ENCODE measurements at places on chromosomes 3 and 15.

DNA sequence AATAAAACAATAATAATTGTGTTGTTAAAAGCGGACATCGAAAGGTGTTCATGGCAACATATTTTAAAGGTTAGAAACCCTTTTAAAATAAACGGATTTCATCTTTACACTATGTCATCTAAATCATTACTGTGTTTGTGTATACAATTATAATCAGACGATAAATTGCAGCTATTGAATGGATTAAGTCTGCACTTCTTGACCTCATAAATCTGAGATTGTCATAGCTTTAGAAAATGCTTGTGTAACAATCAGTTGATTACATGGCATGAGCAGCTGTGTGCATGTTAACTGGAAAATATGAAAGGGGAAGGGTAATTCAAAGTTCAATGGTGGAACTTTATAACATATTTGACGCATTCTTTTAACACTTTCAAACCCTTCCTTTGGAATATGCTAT is 152.4 kb upstream of the MDFIC2 start:
- DNase-seq, result no peak

GRCh38 chr15:72564091-72564490 is 90.0 kb downstream of the ARIH1 start:
- no peak for DNase-seq

GRCh38 chr3:42478830-42479229 is 23.6 kb upstream of the VIPR1 start:
- no peak for DNase-seq

DNA sequence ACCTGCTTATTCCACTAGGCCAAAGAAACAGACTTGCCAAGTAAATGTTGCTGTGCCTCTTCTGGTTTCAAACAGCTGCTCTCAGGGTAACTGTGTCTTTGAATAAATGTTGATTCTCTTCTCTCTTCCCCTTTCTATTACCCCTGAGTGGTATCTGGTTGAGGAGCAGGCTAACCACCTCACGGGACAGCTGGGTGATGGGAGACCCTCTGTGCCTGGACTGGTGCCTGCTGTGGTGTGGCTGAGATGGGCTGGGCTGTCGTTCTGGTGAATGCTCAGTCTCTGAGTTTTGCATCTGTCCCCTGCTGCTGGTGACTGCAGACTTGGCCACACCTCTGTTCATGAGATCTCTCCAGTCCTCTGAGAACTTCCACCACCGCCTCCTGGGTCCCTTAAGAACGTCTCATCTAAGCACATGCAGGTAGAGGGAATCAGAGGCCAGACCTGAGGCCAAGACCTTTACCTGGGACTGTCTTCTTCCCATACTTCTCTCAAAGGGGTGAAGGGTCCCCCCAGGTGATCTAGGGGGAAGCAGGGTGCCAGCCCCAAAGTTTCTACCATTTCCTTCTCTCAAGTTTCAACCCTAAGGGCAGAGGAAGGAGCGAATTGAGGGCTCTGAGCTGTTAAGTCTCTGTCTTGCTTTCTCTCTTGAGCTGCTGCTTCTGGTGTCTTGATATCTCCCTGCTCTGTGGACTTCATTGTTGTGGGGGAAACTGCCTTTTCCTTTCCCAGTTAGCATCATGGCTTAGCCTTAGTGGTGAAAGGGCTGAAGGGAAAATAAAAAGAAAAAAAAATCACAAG is 252.9 kb downstream of the EBLN2 start:
- no peak for DNase-seq

DNA sequence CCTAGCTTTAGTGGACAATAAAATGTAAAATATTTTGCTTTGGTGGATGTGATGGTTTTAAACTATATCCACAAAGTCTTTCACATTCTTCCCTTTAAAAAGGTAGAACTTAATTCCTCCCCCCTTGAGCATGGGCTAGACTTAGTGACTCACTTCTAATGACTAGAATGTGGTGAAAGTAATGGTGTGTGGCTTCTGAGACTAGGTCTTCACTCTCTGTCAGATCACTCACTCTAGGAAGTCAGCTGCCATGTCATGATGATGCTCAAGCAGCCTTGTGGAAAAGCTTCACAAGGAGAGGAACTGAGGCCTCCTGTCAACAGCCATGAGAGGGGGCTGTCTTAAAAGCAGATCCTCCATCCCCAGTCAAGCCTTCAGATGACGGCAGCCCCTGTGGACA is 4.2 kb downstream of the LRRC2 start:
- no peak for DNase-seq

Measured in RPMI8226 (cell line).